ENCODE measurements at places on chromosomes 2 and 18.

DNA sequence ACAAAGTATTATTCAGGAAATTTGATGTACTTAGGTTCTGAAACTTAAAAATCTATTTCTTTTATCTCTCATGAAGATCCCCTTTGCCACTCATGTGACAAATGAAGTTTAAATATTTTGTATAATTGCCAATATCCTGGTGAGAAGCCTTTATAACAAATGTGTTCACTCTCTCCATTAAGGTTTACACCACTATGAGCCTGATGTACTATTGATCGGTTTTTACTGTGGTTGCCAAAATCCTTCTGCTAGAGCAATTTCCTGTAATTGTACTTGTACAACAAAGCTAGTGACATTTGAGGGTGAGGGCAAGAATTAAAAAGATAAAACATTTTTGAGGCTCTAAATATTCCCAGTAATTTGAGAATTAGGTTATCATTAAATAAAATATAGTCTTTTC, 222.3 kb upstream of the CDH19 start:
- DNase-seq, result no peak

GRCh38 chr18:31596081-31596872, 4.6 kb downstream of the TTR start:
- DNase-seq, result no peak

- DNase-seq, result peak; percentile 17
These were observed 213.4 kb downstream of the CDCA7 start for GRCh38 chr2:173568054-173568453.

DNA sequence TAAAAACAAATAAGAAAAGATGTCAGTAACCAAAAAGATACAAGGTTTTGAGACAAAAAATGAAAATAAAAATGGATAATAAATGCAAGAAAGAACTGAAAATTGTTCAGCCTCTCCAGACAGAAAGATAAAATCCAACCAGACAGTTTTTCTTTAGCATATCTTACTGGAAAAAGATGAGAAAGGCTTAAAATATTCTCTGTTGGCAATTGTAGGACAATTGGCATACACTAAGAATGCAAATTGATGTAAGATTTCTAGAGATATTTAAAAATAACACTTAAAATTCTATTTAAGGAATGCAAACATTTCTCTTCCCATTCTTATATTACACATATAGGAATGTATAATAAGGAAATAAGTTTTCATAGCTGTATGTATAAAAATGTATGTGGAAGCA, 590.6 kb downstream of the DSC3 start:
- no peak for DNase-seq

DNA sequence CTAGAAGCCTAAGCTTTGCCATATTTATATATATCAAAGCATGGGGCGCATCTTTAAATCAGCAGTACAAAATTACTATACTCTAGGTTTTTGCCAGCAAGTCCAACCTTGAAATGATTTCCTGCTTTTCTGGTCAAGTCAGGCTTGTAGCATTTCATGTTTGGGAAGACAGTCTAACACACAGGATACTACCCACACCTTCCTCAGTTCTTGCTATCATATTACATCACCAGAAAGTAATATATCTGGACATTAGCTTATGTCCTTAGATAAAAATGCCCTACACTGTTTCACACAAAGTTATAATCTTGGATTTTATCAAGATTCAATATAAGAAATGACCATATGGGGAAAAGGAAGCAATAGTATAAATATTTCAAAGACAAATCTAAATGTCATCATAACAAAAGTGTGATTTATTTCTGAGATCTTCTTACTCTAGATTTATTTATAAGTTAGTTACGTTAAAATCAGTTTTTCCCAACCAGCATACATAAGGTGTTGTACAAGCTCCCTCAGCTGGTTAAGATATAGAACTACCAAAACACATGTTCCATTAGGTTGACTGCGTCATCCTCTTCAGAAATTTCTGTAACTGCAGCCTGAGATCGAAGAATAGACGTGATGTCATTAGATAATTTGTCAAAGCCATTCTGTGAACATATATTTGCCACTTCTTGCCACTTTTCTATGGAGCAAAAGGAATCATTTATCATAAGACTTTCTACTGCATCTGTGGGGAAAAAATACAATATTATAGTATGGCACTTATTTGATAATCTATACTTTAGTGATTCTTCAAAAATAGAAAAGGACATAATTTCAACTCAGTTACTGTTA, 56.6 kb downstream of the CLHC1 start:
- peak; percentile 28 for DNase-seq

- no peak for DNase-seq
These were observed 87.7 kb upstream of the LRP1B start for GRCh38 chr2:142218471-142218870.

Data from NCI-H526 (cell line).